NCI-H187 (cell line): ENCODE measurements at places on chromosomes 5 and 9.

DNA sequence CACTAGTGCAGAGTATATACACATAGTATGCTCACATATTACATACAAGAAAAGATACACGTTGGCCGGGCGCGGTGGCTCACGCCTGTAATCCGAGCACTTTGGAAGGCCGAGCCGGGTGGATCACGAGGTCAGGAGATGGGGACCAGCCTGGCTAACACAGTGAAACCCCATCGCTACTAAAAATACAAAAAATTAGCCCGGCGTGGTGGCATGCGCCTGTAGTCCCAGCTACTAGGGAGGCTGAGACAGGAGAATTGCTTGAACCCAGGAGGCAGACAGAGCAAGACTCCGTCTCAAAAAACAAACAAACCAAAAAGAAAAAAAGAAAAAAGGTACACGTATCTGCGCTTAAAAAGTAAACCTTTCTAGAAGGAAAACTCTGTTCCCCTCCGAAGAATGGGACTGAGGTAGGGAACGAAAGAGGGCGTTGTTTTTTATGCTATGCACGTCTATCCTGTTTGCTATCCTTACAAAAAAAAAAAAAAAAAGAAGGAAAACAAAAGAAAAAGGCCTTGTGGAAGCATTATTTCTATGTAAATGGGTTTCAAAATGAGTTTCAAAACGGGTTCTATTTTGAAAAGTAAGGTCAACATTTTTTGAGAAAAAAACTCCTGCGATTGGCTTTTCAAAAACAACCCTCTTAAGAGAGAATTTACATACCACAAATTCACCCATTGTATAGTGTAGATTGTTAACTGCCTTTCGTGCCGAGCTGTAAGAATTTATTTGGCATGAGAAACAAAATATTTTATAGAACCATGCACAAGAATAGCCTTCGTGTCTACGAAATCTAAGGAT, 1.2 kb downstream of the AK3 start:
- DNase-seq = no peak

GRCh38 chr9:135176284-135176683, 88.8 kb downstream of the OLFM1 start:
- DNase-seq = no peak

- DNase-seq = no peak
These were observed 295.5 kb downstream of the DTWD2 start for GRCh38 chr5:118692811-118693342.

DNA sequence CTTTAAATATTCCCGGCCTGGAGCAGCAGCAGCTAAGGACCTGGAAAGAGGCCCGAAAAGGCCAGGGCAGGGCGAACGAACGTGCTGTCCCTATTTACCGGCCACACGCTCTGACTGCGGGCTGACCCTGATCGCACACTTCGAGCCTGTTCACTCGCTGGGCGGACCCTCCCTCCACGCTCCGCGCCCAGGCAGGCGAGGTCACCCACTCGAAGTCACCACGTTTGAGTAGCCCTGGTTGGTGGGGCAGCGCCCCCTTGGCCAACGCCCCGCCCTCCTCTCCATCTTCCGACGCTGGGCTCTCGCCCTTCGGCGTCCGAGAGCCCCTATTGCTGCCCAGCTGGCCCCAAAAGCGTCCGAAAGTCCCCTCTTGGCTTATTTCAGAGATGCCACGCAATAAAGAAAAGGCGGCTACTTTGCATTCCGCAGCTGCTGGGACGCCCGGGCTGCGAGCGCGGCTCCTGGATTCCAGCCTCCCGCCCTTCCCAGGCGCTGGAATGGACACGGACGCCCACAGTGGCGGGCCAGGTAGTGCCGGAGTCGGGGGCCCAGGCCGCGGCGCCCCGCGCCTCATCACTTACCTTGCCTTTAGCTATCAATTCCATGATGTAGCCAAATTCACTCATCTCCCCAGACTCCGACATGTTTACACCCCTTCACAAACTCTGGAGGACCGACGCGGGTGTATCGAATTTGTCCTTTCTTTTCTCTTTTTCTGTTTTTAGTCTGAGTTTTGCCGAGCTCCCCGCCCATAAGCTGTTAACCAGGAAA, 9.9 kb upstream of the TRIM36 start:
- no peak for DNase-seq

DNA sequence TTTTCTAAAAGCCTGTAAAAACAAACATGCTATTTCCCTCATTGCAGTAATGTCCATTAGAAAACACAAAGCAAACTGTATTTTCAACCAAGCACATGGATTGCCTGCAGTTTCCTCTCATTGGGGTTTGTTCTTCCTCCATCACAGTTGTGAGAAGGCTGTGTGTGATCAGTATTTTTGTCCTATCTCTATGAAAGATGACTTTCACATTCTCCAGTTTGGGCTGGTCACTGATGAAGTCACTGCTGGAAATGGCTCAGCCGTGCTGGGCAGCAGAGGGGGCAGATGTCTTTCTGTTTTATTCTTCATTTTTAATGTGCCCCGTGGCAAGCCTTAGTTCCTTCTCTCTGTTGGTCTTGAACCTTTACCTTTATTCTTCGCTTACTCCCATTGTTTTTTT, 288.9 kb upstream of the MPDZ start:
- DNase-seq = no peak

- DNase-seq = no peak
These were observed 256.3 kb downstream of the NNT start for GRCh38 chr5:43859309-43859708.

- DNase-seq = no peak
These were observed 1.1 kb downstream of the DMRTA1 start for GRCh38 chr9:22447618-22448305.

DNA sequence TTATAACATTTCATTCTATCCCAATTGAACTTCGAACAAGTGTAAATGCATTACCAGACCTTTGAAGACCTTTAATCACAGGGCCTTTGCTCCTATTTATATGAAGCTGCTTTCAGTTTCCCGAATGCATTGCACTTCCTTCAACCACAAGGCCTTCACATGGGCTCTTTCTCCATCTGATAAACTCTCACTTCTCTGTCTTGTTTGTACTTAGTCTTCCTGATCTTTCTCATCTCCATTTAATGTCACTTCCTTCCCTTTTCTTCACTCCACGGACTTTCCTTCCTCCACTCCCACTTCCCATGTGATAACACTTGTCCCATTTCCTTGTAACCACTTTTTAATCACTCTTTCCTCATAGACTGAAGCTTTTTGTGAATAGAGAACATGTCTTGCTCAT, 74.3 kb upstream of the TNC start:
- no peak for DNase-seq

DNA sequence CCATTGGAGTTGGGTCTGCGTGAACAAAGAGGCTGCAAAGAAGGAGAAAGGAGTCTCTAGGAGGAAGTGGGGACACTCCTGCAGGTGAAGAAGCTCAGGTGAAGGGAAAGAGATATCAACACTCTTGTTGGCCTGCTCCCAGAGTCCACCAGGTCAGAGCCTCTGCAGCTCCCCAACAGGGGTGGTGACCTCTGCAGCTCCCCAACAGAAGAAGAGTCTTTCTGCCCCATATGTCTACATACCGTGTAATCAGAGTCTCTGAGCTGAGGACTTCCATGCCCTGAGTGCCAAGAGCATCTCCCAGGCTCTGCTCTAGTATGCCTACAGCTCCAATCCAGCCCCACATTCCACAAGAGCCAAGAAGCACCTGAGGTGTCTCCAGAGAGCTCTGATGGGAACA, 67.4 kb upstream of the TRPC7 start:
- DNase-seq = no peak

GRCh38 chr9:99509900-99510535, 287.9 kb downstream of the SEC61B start:
- no peak for DNase-seq

GRCh38 chr5:96657068-96657467, 5.1 kb upstream of the CAST start:
- no peak for DNase-seq

- DNase-seq = no peak
These were observed 674.5 kb downstream of the CETN3 start for GRCh38 chr5:89735082-89735481.

GRCh38 chr5:36054647-36055046, 12.0 kb downstream of the UGT3A2 start:
- DNase-seq = no peak

DNA sequence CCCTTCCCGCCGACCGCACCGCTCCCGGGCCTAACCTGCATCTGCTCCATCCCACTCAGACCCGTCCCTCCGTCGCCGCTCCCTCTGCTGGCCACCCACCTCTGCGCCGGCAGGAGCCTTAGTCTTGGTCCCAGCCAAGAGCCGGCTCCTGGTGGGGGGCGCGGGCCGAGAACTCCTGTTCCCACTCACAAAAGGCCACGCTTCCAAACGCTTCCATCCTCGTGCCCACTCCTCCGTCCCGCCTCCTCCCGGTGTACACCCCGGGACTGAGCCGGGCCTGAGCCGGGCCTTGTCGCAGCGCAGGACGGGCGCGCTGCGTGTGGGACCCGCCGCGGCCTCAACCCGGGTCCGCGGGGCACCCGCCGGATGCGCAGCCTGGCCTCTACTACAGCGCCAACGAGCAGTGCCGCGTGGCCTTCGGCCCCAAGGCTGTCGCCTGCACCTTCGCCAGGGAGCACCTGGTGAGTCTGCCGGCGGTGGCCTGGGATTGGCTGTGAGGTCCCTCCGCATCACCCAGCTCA, 7.5 kb downstream of the ADAMTS13 start:
- DNase-seq = no peak

- DNase-seq = no peak
These were observed 514.7 kb downstream of the MAT2B start for GRCh38 chr5:164020116-164020515.

DNA sequence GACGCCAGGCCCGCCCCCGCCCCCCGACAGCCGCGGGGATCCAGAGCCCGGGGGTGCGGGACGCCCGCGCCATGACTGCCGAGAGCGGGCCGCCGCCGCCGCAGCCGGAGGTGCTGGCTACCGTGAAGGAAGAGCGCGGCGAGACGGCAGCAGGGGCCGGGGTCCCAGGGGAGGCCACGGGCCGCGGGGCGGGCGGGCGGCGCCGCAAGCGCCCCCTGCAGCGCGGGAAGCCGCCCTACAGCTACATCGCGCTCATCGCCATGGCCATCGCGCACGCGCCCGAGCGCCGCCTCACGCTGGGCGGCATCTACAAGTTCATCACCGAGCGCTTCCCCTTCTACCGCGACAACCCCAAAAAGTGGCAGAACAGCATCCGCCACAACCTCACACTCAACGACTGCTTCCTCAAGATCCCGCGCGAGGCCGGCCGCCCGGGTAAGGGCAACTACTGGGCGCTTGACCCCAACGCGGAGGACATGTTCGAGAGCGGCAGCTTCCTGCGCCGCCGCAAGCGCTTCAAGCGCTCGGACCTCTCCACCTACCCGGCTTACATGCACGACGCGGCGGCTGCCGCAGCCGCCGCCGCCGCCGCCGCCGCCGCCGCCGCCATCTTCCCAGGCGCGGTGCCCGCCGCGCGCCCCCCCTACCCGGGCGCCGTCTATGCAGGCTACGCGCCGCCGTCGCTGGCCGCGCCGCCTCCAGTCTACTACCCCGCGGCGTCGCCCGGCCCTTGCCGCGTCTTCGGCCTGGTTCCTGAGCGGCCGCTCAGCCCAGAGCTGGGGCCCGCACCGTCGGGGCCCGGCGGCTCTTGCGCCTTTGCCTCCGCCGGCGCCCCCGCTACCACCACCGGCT, 1.0 kb downstream of the FOXE1 start:
- peak; percentile 21 for DNase-seq
